Putamen (tissue), 1 donor: ENCODE measurements at places on chromosomes 16 and 17.

DNA sequence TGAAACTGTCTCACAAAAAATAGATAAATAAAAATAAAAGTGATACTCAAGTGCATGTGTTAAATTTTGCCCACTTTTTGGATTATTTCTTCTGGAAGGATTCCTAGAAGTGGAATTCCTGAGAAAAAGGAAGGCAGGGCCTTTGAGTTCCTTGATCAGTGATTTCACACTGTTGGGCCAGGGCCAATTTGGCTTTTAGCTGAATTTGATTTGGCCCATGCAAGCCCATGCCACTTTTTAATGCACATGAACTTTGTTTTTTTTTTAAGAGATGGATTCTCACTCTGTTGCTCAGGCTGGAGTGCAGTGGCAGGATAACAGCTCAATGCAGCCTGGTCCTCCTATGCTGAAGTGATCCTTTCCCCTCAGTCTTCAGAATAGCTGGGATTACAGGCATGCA, 96.3 kb downstream of the TNFRSF13B start:
- DNase-seq: no peak

- DNase-seq: no peak
Observed at GRCh38 chr16:21222495-21223337, 10.8 kb upstream of the ANKS4B start.

- no peak for DNase-seq
Observed at GRCh38 chr17:2710071-2710802, 1.3 kb downstream of the CLUH start.

DNA sequence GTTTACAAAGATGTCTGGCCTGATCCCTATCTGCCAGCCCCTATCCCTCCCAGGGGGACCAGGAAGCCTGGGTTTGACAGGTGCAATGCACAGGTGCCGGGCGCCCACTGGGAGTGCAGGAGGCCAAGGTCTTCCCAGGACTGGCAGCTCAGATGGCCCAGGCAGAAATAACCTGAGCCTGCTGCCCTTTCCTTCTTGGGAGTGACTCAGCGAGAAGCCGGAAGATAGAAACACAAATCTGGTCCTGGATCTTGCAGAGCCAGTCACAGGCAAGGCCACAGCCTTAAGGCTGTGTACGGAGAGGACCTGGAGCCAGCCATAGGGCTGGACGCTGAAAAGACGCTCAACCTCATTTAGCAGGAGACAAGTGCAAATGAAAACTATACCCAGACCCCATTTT, 27.7 kb downstream of the GPR142 start:
- DNase-seq: no peak

- DNase-seq: no peak
Observed at GRCh38 chr17:28819582-28819981, 23.0 kb downstream of the FAM222B start.

GRCh38 chr17:9953492-9953891, 48.4 kb upstream of the RCVRN start:
- no peak for DNase-seq

DNA sequence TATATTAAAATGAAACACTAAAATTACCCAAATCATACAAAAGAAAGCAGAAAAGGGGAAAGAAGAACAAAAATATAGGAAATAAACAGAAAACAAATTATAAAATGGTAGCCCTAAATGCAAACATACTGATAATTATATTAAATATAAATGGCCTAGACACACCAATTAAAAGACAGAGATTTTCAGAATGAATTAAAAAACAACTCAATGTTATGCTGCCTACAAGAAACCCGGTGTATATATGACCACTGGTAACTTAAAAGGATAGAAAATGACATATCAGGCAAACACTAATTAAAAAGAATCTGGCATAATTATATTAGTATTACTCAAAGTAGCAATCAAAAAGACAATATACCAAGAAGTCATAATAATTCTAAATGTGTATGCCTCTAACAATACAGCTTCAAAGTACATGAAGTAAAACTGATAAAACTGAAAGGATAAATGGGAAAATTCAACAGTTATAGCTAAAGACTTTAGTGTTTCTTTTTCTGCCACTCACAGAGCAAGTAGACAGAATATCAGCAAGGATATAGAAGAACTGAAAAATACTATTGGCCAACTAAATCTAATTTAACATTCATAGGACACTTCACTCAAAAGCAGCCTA, 7.5 kb upstream of the FAM20A start:
- no peak for DNase-seq

DNA sequence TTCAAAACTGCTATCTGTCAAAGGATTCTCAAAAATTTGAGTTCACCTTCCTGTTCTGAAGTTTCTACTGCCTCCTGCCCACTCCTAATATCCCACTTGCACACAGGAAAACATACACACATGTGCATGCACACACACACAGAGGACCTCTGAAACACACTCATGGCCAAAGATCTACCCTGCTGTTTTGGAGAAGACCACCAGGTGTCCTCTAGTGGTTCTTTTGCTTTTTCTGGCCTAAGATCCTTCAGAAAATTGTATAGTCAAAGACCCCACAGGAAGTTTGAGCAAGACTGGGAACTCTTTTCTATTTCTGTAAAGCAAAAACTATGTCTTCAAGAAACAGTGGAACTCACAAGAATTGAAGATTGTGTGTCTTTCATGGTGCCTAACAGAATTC, 90.2 kb downstream of the CDH8 start:
- DNase-seq: no peak

GRCh38 chr17:7314719-7315569, at the start of gene GPS2:
Gene GPS2 (minus strand): TSS chr17:7315360. CDS start chr17:7315052, 308 bp downstream.
- peak; percentile 83 for DNase-seq

GRCh38 chr17:43169561-43170139, 1.4 kb upstream of the NBR1 start:
- DNase-seq: peak; percentile 25

DNA sequence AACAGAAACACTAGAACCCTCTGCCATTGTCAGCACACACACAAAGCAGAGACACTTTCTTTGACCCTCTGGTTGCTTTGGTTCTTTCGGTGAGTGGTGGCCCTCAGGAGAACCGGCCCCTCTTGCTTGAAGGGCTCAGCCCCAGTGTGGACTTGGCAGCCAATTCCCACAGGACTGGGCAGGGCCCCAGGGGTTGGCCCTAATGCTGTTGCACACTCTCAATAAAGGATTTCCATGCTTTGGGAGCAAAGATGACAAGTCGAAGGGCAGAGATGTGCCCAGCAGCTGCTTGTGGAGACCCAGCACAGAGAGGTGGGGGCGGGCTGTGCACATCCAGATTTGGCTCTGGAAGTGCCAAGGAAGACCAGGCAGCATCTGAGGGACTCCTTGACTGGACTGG, 149.0 kb downstream of the NTN1 start:
- DNase-seq: no peak

DNA sequence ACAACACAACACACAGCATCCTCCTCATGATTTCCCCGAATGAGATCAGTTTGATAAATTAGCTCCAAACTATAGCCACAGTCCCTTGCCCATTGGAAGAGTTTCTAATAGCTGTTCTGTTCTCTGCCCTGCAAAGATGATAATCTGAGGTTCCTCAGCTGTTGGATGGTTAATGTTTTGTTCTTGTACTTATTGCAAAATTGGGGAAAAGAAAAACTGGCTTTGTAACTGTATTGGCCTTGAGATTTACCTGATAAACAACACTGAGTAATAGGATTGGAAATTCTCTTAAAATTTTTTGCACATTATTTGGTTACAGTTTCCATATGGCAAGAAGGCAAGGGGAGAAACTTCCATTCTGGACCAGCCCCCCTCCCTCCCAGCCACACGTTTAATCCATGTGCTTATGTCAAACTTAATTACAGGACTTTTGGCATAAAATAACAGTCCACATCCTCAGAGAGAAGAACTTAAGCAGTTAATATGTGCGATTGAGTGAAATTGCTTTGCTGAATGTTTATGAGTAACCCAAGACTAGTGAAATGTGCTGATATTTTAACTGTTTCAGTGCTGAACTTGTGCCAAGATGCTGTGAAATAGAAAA, 119.1 kb upstream of the ZFHX3 start:
- no peak for DNase-seq

- no peak for DNase-seq
Observed at GRCh38 chr16:23836404-23837311, 875 bp downstream of the PRKCB start.

- no peak for DNase-seq
Observed at GRCh38 chr16:69301861-69302260, 9.3 kb upstream of the VPS4A start.

GRCh38 chr16:3152277-3152990, 17.6 kb downstream of the ZNF213 start:
- DNase-seq: peak; percentile 85

- no peak for DNase-seq
Observed at GRCh38 chr16:84413244-84414004, 45.1 kb downstream of the ATP2C2 start.

GRCh38 chr16:76614269-76614668, 337.1 kb downstream of the CNTNAP4 start:
- DNase-seq: peak; percentile 42

- DNase-seq: no peak
Observed at GRCh38 chr17:34252095-34252443, 3.0 kb upstream of the CCL2 start.

DNA sequence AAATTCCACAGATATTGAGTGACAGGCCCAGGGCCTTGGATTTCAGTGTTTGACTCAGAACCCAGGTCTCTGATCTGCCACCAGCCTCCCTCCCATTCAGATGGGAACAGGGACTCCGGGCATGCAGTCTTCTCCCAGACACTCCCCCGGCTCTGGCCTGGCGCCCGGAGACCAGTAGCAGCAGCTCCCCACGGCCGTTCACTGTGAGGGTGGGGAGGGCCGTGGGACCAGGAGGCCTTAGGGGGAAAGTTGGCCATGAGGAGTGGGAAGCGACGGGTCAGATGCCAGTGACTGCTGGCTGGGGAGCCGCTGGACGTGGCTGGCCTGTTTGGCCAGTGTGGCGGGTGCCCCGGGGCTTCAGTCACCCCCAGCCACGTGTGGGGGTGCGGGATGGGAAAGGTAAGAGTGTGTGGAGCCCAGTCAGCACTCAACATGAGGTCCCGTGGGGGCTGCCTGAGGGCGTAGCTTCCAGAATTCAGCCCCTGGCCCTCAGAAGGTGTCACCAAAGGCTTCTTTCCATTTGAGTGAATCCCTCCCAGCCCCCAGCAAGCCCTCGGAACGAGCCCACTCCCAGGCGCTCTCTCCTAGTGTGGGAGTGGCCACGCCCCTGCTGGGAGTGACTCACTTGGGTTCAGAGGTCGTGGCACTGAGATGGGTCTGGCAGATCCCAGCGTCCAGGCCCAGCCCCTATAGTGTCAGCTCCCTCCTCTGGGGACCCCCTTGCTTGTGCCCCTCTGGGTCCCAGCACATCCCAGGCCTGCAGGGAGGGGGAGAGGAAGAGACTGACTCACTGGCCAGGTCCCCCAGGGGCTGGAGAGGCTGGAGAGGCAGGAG, 309.4 kb downstream of the SEC14L1 start:
- peak; percentile 48 for DNase-seq

GRCh38 chr16:86466696-86467406, 43.5 kb upstream of the FOXF1 start:
- DNase-seq: no peak

DNA sequence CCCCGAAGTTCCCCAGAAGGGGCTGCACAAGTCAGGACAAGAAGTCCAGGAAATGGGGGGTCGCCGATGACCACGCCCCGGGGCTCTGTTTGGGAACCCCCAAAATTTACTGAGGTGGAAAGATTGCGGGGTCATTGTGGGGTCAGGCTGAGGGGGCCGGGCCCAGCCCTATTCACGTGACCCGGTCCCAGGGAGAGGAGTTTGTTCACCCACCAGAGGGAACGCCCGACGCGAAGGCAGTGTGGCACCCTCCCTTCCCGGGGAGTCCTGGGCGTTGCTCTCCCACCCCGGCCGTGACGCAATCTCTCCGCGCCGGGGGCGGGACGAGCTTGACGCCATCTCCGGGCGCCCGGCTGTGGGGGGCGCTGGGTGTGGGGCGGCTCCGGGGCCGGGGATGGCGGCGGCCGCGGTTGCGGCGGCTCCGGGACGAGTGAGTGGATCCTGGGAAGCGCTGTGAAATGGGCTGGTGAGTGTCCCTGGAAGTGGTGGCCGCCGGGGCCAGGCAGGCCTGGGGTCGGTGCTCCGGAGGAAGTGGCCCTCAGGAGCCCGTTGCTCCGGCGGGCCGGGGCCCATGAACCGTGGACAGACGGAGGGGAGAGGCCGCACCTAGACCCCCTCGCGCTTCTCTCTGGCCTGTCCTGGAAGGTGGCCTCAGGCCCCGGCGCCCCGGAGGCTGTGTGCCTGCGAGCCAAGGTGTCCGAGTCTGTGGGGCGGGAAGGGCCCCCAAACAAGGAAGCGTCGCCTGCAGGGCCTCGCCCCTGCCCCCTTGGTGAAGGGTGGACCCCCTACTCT, at the start of gene ATXN1L:
Gene ATXN1L, plus strand, starts transcription at position 338 of the 792 bp plus-strand sequence. CDS start 3,765 bp downstream, outside the sequence.
- DNase-seq: peak; percentile 90
